Liver (tissue), 10 donors: ENCODE measurements at places on chromosomes 3 and 15. TPM values are rescaled to one million over a fixed set of nuclear protein-coding genes. Genes with fewer than 3 reads are reported as not detected.

- DNase-seq, result no peak
Observed at GRCh38 chr3:184579513-184579912, 17.9 kb downstream of the EPHB3 start.

DNA sequence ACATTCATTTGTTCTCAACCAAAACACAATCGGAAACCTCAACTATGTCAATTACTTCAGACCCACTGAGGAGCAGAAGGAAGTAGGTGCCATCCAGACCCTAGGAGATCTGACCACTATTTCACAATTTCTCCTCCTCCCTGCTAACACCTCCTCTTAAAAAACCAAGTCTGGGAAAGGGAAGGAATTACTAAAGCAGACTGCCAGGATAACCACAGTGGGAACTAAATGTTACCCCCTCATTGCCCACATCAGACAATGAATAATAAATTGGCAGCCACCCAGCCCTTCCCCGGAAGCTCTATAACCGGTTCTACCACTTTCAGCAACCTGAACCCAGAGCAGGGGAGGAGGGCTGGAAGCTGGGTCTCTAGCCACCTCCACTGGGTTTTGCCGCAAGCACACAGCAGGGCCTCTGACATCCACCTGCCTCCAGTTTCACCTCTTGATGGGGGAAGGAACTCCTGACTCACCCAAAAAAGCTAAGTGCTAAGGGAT lies 17.6 kb downstream of the C15orf62 start:
- no peak for DNase-seq

DNA sequence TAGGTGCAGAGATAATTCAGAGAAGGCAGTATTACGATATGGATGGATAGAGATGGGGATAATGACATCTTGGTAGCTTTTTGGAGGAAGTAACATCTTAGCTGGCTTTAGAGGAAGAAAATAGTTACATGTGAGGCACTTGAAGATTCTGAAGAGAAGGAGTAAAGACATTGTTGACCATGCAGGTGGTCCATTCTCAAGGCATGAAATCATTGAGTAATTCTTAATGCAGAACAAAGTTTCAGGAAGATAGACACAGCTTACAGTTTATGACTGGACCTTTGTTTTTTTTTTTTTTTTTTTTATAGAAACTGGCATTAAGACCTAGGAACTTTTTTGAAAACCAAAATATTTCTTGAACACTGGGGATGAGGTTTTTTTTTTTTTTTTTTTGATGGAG lies 28.2 kb downstream of the MBNL1 start:
- no peak for DNase-seq

DNA sequence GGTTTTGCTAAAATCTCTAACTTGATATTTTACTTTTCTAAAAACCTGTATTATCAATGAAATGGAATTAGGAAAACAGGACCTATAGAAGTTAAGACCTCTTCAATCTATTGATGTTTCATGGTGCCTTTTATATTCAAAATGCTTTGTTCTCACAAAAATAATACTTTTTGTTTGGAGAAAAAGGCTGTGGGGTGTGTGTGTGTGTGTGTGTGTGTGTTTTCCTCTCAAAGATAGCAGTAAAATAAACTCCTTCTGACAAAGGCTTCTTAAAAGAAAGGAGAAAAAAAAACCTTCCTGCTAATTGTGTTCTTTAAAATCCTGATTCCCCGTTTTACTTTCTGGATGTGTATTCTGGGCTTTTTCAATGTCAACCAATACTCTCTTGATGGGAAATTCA lies 54.5 kb downstream of the RBM6 start:
- no peak for DNase-seq

MAP2K1 gene
- total RNA-seq, result 24.6 TPM

UROC1 gene
- 28.4 TPM for total RNA-seq

ZNF445 gene
- 7.6 TPM for total RNA-seq

NIPA2 gene
- 31.6 TPM for total RNA-seq

CADM2 gene
- 0.92 TPM for total RNA-seq
